ENCODE measurements at places on chromosomes 13 and 19.

GRCh38 chr19:38392707-38393308 is 4.3 kb downstream of the SPRED3 start:
- no peak for DNase-seq

DNA sequence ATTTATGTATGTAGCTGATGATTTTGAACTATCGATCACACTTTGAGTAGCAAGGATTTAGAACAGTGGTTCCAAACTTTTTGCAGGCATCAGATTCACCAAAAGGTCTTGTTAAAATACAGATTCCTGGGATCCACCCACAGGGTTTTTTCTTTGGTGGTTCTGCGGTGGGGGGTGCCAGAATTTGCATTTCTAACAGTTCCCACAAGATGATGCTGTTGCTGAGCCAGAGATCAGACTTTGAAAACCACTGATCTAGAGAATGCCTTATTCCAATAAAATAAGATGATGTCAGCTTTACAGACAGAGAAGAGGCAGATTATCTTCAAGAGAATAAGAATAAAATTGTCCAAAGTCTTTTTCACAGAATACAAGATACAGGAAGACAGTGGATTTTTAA is 80.9 kb upstream of the SHISA2 start:
- peak; percentile 34 for DNase-seq

DNA sequence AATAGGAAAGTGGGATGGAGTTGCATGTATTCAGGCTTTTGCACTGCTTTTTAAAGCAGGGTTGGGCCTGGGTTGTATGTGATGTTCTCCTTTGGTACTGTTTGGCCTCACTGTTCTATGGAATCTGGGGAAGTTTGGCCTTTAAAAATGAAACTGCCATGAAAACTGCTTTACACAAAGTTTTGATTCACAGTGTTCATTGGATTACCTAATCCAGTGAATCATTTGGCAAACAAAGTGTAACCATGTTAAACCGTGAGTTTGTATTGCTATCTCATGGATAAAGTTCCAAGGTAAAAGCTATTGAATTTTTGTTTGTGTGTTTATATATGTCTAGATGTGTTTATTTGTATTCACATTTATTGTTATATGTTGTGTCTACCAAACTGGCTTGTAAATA is 1658.6 kb downstream of the OLFM4 start:
- DNase-seq = no peak

GRCh38 chr19:9597027-9597426 is 12.7 kb upstream of the ZNF121 start:
- DNase-seq = no peak

GRCh38 chr19:11984986-11985385 is 20.1 kb downstream of the ZNF763 start:
- DNase-seq = no peak

GRCh38 chr13:48853728-48854102 is 122.0 kb upstream of the FNDC3A start:
- no peak for DNase-seq
